ENCODE measurements at places on chromosomes 11 and 22.

DNA sequence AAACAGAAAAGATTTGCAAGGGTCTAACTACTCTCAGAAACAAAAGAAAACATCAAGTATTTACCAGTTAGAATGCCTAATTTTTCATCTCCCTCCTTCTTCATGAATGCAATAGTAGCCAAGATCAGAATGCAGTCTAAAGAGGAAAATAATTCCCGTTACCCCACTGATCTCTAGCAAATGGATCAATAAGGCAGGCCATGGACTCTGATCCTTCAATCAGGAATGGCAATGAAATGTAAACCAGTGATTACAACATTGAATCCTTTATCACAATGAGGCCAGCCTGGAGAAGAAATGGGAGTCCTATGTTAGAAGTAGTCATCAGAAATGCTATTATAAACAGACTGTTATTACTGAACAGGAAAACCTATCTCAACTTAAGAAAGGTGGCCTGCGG is 106.6 kb downstream of the APOL5 start:
- no peak for DNase-seq

DNA sequence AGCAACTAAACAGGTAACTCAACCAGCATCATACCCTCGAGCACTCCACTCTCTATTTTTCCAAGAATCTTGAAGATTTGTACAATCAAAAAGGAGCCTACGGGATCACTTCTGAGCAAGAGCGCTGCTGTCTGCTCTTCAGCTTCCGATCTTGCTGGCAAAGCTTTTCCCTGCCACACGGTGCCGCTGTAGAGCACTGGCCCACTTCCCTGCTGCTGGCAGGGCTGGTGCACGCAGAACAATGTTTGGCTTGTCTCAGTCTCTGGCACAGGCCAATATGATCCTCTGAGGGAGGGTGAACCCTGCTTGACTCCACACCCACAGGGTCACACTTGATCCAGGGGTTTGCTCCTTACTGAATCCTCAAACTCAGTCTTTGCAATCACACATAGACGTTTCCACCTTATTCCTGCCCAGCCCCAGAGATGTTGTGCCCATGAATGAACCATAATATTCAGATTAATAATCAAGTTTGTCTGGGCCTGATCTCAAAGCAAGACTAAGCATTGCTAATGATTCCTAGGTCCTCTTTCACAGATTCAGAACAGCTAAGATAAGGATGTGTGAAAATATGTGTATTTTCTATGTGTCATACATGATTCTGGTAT is 536.6 kb downstream of the SOX6 start:
- DNase-seq = no peak

DNA sequence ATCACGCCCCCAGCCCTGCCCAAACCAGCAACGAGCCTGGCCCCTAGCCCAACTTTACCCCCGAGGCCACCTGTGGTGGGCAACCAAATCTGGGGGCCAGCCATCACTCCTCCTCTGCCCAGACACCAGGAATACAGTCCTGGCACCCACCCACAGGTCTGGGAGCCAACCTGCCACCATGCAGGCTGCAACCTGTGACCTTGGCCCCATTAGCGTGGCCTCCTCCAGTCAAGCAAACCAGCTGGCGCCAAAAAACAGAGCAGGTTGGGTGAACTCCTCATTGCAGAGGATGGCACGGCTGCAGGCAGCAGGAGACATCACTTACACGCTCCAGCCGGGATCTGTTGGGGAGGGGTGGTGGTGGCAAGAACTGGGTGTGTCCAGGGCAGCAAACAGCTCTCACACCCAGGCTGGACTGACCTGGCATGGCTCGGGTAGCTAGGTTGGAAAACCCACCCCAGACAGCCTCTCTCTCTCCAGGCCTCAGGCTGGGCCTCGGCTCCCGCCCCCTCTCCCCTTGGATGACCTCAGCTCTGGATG is 65.5 kb upstream of the TCF20 start:
- DNase-seq = no peak

GRCh38 chr11:36557991-36558390 is 9.8 kb upstream of the RAG1 start:
- DNase-seq = no peak

DNA sequence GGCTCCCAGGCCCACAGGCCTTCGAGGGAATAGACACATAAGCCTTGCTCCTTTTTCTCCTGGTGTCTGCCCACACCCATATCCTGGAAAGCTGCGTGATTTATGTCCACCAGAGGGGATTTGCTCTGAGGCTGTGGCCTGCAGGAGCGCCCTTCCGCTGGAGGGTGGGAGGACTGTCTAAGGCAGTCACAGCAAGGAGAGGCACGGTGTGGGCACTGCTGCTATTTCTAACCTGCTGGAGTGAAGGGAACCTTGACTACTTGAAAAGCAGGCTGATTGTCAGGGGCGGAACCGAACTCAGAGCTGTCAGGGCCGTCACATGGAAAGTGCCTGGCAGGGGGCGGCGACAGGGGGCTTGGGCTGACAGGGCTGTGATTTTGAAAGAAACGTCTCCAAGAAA is 3.7 kb downstream of the UPB1 start:
- no peak for DNase-seq

DNA sequence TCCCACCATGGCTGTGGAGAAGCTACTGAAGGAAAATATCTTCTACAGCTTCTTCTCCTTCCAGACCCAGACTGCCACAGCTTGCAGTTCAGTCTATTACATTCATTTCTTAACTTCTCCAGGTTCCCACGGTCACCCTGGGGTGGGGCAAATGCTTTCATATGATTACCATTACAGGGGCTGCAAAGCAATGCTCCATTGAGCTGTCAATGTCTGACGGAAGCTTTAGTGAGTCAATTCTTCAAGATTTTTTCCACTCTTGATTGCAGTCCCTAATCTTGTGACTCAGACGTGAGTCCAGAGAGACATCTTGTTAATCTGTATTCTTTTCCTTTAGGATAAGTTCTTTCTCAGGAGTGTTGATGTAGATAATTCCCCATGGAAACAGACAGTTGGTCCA is 233.4 kb upstream of the DDI1 start:
- DNase-seq = no peak

DNA sequence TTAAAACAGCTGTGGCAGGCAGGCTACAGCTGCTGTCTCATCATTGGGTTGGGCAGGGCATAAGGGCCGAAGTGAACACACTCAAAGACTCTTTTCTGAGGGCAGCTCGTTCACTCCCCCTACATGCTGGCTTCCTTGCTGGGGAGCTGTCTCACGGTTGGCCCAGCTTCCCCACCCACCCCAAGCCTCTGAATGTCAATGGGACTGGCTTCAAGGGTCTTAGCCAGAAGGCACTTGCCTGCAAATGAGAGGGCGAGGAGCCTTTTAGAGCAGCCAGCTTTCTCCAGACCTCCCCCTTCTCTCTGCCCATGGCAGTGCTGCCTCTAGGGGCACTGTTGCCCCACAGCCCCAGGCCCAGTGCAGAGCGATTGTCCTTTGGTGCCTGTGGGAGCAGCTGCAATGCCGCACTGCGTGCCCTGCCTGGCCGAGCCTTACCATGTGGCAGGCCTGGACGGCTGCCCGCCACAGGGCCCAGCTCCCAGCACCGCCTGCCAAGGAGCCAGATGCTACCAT is 94.7 kb upstream of the RASSF10 start:
- no peak for DNase-seq

- no peak for DNase-seq
Measured at GRCh38 chr11:74478877-74479731, 11.8 kb upstream of the KCNE3 start.

DNA sequence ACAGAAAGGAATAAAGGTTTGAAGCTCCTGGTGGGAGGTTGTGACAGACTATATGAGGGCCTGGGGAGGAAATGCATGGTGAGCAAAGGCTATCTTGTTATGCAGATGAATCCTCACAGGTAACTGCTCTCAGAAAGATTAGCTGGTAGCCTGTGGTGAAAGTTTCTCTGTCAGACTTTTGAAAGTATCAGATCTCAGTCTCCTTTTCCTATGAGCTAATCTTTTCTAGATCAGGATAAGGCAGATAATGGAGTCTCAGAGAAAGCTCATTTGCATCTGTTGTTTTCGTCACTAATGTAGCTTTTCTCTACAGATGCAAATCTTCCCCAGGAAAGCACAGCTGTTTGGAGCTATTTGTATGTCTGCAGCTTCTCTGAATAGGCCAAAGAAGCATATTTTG is 21.0 kb upstream of the OR6X1 start:
- DNase-seq = no peak

DNA sequence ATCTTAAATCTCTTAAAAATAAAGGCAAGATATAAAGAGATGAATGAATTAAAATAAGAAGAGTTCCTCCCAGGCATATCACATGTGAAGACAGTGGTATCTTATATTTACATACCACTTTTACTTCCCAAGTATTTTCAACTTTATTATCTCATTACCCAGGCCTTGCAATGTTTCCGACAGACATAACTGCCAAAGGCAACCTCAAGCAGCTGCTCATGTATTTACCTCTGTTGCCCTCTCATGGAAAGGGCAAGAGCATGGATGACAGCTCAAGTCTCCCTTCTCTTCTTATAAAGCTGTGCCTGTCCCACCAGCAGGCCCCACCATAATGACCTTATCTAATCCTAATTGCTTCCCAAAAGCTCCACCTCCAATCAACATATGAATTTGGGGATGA is 894.2 kb downstream of the NTM start:
- no peak for DNase-seq

DNA sequence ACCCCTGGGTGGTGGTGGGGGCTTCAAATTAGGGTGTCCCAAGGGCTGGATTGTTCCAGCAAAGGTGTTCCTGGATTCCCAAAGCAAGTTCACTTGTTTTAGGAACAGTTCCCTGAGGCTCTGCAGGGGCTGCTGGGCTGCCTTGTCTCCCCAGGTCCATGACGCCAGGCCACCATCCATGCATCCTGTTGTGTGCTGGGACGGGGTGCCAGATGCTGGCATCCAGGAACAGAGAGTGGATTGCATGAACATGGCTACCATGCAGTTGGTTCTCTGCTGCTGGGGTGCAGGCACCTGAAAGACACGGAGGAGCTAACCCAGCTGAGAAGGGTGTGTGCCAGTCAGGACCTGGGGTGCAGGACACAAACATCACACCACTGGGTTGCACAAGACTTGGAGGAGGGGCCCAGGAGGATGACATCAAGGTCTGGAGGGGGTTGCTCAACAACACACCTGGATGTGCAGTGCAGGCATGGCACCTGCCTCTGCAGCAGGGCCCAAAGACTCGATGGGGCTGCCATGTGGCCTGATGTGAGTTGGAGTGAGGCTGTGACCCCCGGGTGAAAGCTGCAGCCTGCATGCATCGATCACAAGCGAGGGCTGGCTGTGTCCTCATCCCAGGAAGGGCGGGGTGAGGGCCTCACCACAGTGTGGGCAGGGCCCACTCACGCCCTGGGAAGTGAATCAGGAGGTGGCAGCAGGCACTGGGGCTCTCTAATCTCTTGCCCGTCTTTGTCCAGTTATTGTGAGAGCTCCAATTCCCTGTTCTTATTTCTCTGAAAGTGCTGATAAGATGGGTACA is 74.0 kb upstream of the CLDN5 start:
- DNase-seq = no peak

DNA sequence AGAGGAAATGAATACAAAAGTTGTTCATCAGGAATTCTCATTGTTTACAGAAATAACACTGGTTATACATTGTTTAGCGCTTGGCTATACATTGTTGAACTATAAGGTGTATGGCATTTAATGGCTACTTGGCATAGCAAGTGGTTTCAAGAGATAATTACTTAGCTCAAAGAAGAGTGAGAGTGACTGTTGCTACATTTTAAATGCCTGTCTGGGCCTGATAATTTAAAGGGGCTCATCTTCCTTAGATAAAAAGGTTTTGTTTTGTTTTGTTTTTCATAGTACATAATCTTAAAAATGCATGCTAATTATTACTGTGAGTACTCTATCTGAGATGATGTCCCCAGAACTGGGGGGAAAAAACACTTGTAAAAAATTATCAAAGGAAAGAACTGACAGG is 1.5 kb upstream of the SMPD1 start:
- no peak for DNase-seq

DNA sequence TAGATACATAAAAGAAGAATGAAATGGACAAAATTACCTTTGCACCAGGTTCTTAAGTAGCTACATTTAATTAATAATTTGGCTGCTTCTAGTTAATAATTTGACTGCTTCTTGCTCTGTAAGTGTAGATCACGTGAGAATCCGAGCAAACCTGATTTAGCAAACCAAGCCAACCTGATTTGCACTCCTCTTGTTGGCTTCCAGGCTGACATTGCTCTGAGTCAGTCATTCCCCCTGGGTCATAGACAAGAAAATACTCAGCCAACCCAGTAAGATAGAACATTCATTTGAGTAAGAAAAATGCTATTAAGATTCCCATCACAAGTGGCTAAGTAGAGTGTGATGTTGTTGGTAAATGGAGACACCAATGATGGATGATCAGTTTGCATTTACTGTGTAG is 304.1 kb downstream of the C11orf87 start:
- no peak for DNase-seq

GRCh38 chr22:26398741-26399153 is 30.3 kb upstream of the ASPHD2 start:
- DNase-seq = peak; percentile 25

DNA sequence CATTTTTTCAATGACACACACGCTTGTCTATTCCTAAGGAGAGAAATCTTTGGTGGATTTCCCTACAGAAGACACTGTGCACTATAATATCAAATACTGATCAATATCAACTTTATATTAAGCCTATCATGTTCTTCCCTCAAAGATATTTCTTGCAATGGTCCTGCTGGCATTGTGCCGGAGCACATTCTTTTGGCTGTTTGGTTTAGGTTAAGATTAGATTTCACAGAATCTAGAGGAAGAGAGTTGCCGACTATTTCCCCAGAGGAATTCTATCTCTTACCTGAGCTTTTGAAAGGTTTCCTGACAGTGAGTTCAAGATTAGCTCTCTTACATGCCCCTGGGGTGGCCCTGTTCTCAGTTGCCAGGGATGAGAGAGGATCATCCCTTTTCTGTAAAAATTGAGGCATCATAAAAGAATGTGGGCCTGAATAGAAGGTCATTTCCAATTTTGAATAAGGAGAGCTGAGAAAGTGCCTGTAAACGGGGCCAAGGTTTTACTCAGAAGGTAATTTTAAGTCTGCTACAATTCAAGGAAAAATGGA is 180.6 kb upstream of the ARHGAP20 start:
- no peak for DNase-seq

DNA sequence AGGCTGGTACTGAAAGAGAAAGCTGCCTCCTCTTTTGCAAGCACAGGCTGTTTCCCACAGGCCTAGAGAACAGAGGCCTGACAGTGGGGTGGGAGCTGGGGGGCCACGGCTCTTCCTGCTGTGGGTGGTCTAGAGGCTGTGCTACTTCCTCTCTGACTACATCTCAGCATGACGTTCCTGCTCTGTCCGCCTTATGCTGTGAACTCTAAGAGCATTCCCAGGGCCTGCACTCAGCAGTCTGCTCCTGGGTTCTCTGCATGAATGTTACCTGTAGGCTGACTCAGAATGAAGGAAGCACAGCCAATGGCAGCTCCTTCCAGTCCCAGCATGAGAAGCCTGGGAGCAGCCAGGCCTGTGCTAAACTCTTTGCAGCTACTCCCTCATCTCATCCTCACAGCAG is 534.3 kb downstream of the NTM start:
- DNase-seq = no peak

GRCh38 chr11:75577207-75577606 is 15.2 kb downstream of the SERPINH1 start:
- peak; percentile 36 for DNase-seq

- DNase-seq = no peak
Measured at GRCh38 chr11:102478673-102479299, 26.2 kb upstream of the TMEM123 start.
